ENCODE measurements at places on chromosomes 13 and 19.

- peak; percentile 76 for DNase-seq
Measured at GRCh38 chr13:42996584-42996983, 4.5 kb upstream of the EPSTI1 start.

DNA sequence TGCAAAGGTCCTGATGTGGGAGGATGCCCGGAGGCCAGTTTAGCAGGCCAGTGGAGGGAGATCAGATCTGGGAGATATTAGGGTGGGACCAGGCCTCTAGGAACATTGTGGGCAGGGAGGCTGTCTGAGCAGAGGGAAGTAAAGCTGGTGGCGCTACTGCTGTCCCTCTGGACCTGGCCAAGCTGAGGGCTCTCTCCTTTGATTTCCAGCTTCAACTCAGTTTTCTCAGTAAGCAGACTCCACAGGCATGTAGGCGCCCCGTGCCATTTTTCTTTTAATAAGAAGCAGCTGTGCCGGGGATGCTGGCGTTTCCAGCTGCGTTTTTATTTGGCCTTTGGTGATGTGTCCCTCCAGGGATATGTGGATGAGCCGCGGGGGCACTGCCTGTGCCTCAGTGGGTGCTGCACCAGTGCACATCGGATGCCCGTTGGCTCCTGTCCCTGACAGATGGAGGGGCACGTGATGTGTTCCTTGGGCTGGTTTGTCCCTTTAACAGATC lies 6.7 kb downstream of the DNM2 start:
- no peak for DNase-seq

- DNase-seq = no peak
Measured at GRCh38 chr19:28862238-28862637, 350.7 kb downstream of the UQCRFS1 start.

- DNase-seq = no peak
Measured at GRCh38 chr13:73945871-73946270, 188.3 kb downstream of the KLF12 start.

GRCh38 chr13:48333976-48334375 lies 30.4 kb downstream of the RB1 start:
- DNase-seq = no peak

DNA sequence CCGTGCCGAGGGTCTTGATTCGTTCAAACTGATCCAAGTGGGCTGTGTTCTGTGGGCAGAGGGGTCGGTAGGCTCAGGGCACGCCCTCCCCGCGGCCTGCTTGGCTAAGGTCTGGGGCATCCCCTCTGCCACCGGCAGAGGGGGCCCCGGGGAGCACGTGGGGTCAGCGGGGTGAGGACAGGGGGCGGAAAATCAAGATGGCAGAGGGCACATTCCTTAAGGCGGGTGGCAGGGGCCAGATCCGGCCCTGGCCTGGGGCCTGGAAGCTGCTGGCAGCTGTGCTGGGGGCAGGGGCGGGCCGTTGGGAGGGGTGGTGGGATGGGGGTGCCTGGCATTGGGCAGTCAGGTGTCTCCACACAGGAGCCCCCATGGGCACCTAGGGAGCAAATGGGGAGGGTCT lies 10.7 kb downstream of the PRKACA start:
- DNase-seq = no peak

DNA sequence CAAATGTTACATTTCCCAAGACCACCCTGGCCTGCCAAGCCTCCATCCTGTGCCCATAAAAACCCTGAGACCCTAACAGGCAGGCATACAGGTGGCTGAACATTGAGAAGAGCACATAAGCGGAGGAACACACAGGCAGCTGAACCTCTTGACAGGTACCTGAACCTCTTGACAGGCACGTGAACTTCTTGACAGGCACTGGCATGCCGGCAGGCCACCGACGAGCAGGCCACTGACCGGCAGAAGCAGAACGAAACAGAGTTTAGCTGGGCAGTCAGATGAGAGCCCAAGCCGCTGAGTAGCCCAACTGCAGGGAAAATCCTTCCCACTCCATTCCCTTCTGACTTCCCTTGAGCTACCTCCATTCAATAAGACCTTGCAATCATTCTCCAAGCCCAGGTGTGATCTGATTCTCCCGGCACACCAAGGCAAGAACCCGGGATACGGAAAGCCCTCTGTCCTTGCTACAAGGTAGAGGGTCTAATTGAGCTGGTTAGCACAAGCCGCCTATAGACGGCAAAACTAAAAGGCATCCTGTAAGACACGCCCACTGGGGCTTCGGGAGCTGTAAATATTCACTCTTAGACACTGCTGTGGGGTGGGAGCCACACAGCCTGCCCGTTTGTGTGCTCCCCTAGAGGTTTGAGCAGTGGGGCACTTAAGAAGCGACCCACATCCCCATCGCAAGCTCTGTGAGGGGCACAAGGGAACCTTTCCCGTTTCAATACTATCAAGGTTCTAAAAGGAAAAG lies 2613.9 kb upstream of the PCDH20 start:
- no peak for DNase-seq
